ENCODE measurements at places on chromosomes 3 and 15.

- DNase-seq: peak; percentile 23
These were observed 45.3 kb upstream of the SLCO2A1 start for GRCh38 chr3:134074790-134075567.

DNA sequence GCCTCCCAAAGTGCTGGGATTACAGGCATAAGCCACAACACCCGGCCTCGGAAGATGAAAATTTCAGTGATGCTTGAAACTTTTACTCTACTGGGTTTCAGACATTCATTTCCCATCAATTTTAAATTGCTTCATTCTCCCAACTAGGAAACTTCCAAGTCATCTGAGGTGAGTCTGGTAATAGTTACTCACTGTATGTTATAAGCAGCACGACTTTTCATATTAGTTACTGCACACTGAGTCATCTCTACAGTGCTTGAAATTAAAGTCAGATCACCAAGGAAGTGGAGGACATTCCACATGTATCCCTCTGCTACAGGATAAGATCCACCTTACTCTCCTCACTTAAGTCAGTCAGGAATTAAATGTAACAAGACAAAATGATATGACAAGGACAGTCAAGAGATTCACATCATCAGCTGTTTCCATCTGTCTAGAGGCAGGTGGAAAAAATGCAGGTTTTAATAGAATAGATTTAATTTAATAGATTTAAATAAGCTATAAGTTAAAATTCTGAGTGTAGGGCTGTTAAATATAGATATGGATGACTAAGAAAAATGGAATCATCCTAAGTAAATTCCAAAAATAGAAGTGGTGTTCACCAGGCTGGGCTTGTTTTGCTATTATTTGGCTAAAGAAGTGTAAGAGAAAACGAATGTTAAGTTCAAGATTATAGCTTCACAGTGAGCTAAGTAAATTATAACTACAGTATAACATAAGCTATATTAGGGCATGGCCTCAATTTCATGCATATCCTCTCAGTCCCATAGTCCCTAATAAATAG lies 104.4 kb downstream of the TMCO5A start:
- no peak for DNase-seq

GRCh38 chr15:74405823-74406222 lies 27.9 kb downstream of the SEMA7A start:
- DNase-seq: no peak

DNA sequence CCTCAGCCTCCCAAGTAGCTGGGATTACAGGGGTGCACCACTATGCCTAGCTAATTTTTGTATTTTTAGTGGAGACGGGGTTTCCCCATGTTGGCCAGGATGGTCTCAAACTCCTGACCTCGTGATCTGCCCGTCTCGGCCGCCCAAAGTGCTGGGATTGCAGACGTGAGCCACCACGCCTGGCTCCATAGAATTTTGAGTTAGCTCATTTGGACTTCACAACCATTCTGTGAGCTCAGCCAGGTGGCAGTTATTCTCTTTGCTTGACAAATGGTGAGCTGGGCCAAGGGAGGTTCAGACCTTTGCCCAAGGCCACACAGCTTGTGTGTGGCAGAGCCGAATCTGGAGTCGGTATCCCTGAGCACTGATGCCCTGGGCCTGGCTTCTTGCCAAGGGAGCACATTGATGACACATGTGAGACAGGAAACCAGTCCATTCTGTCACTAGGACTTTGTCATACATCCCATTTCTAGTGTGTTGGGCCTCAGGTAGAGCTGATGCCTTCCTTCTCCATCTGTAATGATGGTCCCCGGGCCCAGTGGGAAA lies 17.6 kb downstream of the PODXL2 start:
- DNase-seq: no peak

DNA sequence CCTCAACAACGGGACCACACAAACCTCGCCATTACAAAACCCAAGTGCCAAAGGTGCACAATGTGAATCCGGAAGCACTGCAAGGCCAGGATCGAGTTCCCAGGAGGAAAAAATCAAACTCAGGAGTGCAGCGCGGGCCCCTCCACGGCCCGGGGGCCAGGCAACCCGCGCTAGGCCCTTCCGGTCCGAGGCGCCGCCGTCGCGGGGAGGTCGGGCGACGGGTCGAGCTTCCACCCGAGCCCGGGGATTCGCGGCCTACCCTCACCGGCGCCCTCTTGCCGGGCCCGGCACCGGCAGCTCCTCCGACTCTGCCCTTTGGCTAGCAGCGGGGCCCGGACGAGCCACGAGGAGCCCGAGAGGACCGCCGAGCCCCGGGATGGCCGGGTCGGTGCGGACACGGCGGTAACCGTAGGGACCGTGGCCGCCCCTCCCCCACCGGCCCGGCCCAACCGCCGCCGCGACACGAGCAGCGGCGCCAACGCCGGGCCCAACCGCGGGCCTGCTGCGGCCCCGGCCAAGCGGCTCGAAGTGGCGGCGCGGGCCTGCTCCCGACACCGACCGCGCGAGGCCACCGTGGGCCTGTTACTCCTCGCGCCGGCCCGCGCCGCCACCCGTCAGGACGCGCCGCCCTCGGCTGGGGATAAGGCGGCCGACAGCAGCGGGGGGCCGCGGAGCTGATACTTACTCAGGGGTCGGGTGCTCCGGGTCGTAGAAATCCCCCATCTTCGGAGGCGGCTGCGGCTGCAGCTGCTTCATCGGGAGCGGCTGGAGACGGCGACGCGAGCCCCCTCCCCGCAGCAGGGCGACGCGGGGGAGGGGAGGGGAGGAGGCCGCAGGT lies 525 bp downstream of the SETD2 start:
- peak; percentile 61 for DNase-seq

DNA sequence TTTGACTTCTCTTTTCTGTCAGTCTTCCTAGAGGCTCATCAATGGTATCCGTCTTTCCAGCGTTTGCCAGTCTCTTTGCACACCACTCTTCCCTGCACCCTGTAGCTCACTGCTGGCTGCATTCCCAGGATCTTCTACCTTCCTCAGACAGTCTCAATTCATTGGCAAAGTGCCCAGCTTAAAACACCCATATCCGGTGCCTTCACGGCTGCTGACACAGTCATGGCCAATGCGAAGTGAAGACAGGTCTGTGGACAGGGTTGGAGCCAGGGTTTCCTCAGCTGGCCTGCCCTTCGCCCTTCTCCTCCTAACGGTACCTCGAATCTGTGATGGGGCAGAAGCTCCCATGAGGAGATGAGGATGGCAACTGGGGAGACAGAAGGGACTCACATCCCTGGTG lies 36.1 kb downstream of the PTH1R start:
- peak; percentile 81 for DNase-seq

DNA sequence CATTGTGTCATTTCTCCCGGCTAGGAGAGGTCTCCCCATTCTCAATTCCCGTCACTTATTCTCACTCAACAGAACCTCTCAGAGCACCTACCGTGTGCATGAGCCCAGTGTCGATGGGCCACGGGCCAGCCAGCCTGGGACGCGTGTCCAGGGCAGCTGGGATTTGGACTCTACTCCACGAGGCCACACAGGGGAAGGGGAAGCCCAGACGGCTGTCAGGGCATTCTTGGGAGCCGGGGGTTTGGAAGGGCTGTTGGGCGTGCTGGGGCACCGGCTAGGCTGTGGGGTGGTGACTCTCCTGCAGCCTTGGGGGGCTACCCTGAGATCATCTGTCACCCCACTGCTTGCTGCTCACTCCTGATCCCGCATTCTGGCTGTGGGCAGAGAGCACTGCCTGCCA lies 41.7 kb upstream of the PCSK6 start:
- no peak for DNase-seq

Measured in RWPE2 (cell line).